ENCODE measurements at places on chromosomes 4 and X.

DNA sequence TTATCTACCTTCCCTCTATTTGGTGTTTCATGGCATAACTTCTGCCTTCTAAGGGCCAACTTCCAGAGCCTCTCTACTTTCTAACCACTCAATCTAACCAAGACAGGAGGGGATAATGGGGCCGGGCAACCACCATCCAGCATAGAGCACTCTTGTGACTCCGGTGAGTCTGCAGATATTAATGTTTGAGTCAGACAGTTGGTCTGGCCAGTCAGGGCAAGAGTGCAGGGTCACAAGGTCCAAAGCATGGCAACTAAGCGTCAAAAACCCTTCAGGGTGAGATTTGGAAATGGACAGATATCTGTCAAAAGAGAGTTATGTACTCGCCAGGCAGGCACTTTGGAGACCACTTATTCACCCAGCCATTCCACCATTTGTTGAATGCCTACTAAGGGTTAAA is 105.0 kb downstream of the PALLD start:
- no peak for DNase-seq

DNA sequence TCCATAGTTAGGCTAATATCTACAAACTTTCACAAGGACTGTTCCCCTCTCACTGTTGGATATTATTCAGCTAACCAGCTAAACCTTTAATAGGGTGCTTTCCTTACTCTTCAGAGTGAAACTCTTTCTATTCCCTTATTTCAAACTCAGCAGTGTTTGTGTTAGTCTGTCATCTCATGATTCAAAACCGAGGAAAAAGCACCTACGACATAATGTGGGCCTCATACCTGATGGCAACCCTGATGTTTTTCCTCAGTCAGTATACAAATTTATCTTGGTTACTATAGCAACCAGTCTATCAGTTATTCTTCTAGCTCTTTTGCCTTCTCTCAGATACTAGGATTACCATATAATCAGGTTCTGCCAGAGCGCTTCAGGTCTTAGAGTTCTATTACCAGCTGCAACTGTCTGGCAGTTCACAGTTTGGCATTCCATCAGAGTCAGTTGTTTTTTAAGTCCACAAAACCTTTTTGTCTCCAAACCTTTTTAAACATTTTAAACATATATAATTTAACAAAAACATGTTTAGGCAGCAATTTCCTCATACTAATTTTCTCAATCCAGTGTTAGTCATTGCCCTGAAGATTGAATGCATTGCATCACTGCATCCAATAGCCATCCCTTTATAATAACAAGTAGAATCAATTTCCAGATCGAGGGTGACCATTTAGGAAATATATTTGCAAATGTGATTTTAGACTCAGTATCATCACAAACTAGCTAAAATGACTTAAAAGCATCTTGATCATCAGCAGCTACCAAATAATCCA is 7.4 kb downstream of the WDR44 start:
- DNase-seq, result no peak

- DNase-seq, result no peak
Measured at GRCh38 chr4:141006242-141006802, 126.9 kb downstream of the RNF150 start.

GRCh38 chrX:75067931-75068330 is 88.2 kb downstream of the ABCB7 start:
- no peak for DNase-seq

DNA sequence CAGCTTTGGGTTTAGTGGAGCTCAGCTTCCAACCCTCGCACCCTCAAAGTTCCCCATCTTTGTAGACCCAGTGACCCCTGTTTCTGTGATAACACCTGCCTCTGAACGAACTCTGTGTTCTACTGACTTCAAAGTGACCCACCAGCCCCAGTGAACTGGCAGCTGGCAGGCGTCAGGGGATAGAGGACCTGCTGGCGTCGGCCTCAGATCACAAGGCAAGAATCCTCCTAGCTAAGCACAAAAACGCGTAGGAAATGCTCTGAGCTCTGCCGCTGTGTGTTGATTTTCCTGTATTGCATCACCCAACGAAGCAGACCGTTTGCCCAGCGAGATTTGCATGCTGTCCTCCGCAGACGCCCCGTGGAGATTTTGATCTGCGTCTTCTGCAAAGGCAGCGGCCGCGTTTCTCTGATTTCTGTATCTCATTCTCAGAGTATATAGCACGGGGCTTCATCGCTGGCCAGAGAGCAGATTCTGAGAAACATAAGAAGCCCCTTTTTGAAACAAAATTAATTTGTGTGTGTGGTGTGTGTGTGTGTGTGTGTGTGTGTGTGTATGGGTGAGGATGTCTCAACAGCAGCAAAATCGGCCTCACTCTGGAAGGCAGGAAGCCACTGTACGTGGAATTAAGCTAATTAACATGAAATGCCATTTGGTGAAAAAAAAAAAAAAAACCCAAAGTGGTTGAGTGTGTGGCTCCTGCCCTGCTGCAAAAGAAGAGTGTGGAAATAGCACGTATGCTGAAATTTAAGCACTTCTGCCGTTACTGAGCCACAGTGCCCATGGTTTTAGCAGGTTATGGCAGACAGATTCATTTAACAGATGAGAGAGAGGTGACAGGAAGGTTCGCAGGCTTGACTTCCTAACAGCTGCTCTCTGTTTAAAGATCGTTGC is 29.2 kb upstream of the ASMTL start:
- peak; percentile 44 for DNase-seq

DNA sequence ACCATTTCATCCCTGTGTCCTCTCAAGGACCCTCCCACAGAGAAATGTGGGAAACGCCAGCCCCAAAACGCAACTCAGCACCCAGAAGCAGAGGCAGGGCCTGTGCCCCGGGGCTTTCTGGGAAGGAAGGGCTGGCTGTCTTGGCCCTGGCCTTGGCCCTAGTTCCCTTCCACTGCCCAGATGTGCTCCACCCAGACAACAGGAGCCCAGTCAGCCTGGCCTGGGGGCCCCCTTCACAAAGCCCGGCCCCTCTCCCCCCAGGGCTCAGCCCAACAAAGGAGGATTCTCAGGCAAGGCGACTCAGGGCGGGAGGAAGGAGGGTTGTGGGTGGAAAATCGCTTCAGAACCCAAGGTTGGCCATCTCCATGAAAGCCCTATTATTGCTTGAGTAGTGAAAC is 82.5 kb downstream of the PJA1 start:
- DNase-seq, result no peak

DNA sequence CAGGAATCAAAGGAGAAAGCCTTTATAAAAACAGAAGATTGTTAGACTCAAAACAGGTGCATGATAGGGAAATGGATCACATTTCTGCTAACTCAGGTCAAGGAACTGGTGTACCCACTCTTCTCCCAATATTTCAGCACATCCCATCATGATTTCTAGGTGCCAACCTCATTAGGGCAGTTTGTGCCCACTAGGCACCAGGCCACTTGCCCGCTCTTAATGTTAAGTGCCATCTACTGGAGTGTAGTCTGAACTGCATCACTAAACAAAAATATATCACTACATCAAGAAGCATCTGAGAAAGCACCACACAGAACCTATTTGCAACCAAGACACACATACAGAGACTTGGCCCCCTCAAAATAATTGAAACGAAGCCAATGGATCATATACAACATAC is 140.4 kb upstream of the GRID2 start:
- DNase-seq, result no peak

DNA sequence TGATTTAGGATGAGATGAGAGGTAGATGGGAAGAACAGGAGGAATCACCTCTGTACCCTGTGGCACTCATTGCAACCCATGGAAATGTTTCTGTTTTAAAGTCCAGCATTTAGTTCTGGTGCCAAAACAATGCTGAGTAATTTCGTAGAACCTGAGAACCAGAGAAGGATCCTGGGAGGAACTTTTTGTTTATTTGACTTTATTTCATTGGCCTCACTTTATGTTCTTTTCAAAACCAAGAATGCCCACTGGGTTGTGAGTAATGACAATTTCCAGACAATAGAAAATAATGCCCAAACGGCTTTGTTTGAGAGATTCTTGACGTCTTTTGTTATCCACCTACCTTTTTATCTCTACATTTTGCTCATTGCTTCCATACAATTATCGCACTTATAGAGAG is 111.3 kb downstream of the SHROOM3 start:
- DNase-seq, result no peak

DNA sequence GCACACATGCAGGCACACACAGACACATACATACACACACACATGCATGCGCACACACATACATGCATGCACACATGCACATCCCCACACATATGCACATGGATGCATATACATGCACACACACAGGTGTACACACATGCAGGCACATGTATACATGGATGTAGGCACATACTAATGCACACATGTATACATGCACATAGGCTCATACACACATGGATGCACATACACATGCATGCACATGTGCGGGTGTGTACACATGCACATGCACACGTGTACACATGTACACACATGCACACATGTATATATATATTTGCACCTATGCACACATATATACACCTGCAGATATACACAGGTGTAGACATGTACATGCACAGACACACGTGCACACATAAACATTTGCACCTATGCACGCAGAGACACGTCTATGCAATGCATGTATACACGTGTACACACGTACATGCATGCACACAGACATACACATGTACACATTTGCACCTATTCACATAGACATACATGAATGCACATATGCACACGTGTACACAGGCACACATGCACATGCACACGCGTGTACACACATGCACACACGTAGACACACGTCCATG is 4.0 kb downstream of the PLCXD1 start:
- DNase-seq, result no peak

DNA sequence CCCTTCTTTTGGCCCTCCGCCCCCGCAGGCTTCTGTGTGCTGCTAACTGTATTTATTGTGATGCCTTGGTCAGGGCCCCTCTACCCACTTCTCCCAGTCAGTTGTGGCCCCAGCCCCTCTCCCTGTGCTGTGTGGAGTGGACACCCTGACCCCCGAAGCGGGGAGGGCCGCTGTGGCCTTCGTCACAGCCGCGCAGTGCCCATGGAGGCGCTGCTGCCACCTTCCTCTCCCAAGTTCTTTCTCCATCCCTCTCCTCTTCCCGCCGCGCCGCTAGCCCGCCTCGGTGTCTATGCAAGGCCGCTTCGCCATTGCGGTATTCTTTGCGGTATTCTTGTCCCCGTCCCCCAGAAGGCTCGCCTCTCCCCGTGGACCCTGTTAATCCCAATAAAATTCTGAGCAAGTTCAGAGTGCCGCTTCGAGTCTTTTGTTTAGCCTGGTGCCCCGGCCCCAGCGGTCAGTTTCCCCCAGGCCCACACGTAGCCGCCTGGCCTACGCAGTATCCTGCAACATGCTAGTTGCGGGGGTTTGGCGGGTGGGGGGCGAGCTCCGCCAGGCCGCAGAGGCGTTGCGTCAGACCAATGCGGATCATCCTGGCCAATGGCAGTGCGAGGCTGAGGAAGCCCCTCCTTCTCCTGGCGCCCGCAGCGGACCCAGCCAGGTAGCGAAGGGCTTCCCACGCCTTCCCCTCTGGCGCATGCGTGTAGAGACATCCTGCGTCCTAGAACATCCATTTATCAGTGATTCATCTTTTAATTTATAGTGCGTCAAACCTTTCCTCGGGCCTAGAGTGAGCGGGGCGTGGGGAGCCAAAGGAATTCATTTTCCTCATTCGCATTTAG is 5.6 kb upstream of the KANTR start:
- DNase-seq, result peak; percentile 59

- no peak for DNase-seq
Measured at GRCh38 chr4:83019794-83020494, 9.3 kb upstream of the LIN54 start.

DNA sequence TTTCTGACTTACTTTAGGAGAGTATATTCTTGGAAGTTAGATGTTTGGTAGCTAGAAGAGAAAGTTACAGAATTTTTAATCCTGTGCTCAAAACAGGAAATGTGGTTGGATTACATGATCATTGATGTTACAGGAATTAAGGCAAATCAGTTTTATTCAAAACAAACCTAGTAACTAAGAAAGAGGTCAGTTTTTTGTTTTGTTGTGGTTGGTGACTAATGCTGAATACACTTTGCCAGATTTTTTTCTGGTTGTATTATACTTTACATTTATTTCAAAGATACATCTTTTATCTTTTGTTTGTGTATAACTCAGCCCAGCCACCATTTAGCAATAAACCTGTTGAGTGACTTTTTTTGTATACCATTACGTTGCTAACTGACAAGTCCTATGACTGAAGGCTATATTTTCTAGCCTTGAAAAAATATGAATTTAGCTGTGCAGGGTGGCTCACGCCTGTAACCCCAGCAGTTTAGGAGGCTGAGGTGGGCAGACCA is 116.7 kb downstream of the KLHL8 start:
- peak; percentile 41 for DNase-seq

DNA sequence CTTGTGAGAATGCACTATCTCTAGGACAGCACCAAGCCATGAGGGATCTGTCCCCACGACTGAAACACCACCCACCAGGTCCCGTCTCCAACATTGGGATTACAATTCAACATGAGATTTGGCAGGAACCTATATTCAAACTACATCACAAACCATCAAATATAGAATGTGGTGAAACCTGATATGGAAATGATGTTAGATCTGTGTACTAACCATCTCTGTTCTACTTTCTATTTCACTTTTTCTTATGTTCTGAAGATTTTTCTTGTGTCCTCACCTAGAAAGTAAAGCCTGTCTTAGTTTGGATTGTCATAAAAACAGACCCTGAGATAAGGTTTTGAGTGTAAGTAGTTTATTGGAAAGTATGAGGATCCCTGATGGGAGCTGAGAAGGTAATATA is 37.8 kb upstream of the TACR3 start:
- no peak for DNase-seq

GRCh38 chrX:39377773-39378172 is 576.5 kb downstream of the MID1IP1 start:
- DNase-seq, result no peak

DNA sequence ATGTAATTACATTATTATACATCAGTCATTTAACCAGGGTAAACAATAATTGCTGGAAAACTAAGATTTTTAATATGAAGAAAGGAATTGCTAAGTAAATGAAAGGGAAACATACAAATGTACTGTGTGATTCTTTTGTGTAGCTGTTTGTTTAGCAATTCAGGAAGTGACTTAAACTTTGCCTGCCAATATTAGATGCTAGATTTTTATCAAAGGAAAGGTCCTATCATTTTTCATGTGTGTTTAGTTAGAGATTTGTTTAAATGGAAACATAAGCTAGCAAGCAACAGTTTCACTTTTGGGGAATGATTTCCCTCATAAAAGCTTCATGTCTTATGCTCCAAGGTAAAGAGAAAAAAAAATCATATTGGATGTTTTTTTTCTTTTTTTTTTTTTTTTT is 95.1 kb upstream of the LIMCH1 start:
- DNase-seq, result no peak

GRCh38 chr4:125975861-125976397 is 661.2 kb downstream of the FAT4 start:
- DNase-seq, result no peak
